ENCODE measurements at places on chromosomes 16 and 17.

GRCh38 chr16:80023865-80024264, 423.3 kb upstream of the MAF start:
- no peak for DNase-seq

DNA sequence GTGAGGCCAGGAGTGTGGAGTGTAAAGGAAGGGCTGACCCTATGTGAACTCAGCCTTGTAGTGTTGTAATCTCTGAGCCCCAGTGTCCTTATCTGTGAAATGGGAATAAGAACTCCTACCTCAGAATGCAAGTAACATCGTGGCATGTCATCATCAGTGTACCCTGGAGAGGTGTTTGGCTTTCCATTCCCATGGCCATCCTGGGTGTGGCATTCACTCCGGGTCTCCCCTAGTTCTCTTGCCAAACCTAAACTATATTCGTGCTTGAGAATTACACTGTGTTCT, 1.9 kb downstream of the NXPH3 start:
- DNase-seq = no peak

- peak; percentile 98 for DNase-seq
These were observed 15.7 kb downstream of the ADCY7 start for GRCh38 chr16:50282010-50282538.

GRCh38 chr16:49858200-49859124, 2.5 kb upstream of the ZNF423 start:
- peak; percentile 72 for DNase-seq

DNA sequence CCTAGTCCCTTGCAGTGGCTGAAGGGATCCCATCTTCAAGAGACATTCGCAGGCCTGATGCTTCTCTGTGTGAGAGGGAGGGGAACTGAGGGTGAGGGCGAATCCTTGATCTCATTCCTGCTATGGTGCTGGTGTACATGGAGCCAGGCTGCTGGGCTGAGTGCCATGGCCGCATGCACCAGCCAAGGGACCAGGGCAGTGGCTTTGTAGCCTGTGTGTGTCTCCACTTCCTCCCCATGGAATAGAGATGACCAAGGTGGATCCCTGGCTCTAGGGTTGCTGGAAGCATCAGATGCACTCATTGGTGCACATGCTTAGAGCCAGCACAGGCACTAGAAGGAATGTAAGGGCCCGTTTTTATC, 195.0 kb downstream of the FOXL1 start:
- DNase-seq = no peak

DNA sequence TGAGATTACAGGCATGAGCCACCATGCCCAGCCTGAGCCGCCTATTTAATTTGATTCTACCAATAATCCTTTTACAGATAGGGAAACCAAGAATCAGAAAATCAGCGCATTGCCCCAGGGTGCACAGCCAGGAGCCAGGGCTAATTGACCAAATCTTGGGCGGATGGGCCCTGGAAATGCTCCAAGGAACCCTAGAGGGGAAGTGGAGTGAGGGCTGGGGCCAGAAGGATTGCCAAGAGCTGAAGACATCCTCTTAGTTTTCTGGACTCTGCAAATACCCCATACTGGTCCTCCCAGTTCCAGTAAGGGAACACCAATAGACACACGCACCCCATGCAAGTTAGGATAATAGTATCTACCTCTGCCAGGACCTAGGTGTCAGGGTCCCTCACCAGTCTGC, 3.8 kb downstream of the FHOD1 start:
- no peak for DNase-seq

DNA sequence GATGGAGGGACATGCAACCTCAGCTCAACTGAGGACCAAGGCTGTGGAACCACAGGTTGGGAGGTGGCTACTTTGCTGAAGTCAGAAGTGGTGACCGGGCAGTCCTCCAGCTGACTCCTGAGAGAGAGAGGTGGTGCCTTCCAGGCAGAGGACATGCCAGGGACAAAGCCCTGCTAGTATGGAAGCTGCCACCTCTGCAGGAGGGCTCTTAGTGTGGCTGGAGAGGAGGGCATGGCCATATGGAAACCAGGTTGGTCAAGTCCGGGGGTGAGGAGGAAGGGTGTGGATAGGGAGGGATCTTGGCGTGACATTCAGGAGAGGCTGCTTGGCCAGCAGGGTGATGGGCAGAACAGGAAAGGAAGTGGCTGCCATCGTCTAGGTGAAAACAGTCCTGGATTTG, 5.7 kb downstream of the C16orf86 start:
- no peak for DNase-seq

DNA sequence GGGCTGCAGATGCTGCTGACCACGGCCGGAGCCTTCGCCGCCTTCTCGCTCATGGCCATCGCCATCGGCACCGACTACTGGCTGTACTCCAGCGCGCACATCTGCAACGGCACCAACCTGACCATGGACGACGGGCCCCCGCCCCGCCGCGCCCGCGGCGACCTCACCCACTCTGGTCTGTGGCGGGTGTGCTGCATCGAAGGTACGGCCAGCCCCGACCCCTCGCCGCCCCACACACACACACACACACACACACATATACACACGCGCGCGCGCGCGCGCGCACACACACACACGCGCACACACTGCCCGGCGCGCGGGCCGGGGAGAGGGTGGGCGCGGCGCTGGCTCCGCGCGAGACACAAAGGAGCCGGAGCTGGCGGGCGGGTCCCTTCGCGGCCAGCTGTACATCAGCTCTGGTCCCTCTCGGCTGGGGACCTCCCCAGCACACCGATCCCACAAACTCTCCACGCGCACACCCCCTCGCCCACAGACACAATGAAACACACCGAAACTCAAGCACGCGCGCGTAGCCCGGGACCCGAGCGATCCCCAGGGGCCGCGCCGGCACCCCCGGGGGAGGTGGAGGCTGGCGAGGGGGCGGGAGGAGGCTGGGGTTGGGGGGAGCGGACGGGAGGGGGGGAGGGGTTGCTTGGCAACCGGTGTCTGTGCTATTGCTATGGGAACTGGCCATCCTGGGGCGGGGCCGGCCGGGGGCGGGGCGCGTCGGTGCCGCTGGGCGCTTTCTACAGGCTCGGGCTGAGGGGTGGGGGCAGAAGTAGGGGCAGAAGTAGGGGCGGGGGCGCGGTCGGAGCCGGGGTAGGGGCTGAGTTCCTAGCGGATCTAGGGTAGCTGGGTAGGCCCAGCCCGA, 658 bp downstream of the CACNG4 start:
- peak; percentile 76 for DNase-seq

DNA sequence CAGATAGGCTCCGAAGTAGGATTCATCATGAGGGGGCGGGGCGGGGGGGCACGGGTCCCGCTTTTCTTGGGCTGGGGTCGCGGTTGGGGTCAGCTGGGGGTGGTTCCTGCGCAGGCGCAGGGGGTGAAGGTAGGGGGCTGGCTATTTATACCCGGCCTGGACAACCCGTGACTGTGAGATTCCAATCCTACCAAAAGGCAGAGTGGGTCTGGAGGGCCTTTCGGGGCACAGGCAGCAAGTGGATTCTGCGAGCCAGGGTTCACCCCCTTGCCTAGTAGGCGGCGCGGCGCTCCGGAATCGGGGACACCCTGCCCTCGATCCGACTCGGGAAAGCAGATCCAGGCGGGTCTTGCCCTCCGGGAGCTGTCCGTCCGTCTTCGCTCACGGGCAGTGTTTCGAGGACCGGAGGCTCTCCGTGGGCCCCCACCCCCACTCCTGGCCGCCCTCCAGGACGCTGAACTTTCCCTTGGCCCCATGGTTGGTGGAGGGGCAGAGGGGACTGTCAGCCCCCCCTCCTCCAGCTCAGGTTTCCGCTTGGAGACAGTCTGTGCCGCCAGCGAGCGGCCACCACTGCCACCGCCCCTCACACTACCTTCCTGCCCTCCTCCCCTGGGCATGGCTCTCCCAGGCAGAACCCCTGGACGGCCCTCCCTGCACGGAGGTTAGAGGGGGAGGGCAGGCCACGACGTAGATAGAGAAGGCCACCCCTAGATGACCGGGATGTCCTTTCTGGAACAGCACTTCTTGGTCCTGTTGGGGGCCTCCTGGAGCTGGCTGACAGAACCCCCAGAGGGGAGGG, 634 bp downstream of the SLC2A4 start:
- no peak for DNase-seq

DNA sequence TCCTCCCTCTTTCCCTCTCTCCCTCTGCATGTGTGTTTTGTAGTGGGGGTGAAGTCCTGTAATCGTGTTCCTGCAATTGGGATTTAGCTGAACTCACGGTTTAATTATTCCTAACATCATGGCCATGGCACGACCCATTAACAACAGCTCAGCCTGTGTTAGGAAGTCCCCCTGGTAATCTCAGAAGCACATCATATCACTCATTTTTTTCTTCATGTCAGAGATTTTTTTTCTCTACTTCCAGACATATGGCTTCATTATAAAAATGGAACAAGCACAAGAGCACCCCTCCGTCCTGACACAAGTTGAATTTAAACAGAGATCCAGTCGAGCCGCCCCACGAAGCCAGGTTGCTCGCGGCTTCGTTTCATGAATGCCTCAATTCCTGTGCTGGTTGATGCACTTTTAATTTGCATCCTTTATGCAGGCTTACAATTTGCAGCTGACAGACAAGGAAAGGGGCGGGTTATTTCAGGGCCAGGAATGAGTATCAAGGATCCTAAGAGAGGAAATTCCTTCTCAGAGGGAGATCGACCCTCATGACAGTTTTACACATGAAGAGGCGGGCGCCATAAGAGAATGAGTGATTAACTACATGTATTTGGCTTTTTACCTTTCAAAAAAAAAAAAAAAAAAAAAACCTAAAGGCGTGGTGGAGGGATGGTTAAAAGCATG, 192.9 kb downstream of the MAF start:
- no peak for DNase-seq

GRCh38 chr16:73434621-73435020, 386.7 kb upstream of the ZFHX3 start:
- no peak for DNase-seq

DNA sequence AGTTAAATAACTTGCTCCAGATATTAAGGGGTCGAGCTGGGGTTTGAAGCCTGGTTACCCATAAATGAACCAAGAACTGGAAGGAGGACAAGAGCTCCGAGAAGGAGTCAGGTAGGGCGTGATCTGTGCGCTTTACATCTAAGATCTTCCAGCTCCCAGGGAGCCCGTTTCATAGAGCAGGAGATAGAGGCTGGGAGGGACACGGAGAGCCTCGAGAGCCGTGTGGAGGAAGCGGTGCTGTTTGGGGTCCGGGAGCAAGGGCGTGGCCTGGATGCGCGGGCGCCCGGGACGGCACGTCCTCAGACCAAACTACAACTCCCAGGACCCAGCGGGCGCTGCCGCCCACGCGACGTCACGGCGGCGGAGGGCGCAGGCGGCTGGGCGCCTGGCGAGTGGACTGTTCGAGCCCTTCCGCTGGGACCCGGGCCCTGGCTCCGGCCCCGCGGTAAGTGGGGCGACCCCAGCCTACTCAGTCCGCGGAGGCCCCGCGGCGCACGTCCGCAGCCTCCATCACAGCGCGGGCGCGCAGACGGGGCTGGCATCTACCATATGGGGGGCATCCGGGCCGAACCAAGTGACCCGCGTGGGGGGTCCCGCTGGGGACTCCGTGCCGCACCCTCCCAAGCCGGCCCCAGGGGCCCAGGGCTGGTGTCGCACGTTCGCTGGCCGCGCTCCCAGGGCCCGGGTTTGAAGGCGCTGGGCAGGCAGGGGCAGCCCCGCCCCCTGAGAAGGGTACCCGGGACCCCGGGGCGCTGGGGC, at the start of gene BCKDK:
Gene BCKDK (plus strand): TSS at position 352 of the 759 bp plus-strand sequence. CDS start 838 bp downstream, outside the sequence.
- DNase-seq = peak; percentile 92

GRCh38 chr17:65914784-65915342, 277.1 kb downstream of the CEP112 start:
- DNase-seq = peak; percentile 54
